NCI-H1417 (cell line): ENCODE measurements at places on chromosomes 3 and 15.

- no peak for DNase-seq
These were observed 66.5 kb downstream of the ADAMTSL3 start for GRCh38 chr15:83720468-83720867.

GRCh38 chr3:191342411-191342810 lies 12.1 kb upstream of the UTS2B start:
- DNase-seq: peak; percentile 46

- peak; percentile 56 for DNase-seq
These were observed 921.0 kb upstream of the ROBO1 start for GRCh38 chr3:80688814-80689213.

DNA sequence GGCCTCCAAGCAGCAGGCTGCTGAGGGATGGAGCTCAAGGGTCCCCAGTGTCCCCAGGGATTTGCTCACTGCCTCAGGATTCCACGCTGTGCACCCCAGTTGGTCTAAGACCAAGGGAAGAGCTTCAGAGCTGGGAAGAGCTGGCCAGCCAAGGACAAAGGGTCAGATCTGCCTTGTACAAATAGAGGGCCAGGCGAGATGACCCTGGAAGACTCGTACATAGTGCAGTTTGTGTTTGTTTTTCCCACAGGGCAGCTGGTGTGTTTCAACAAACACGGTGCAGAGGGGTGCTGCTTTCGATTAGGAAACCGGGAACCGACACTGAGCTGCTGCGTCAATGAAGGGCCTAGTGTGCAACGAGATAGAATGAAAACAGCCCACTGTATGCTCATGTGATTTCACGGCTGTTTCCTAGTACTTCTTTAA lies 56.1 kb upstream of the TRPM1 start:
- DNase-seq: no peak

- DNase-seq: no peak
These were observed 301.2 kb upstream of the PROK2 start for GRCh38 chr3:72086042-72086742.

- DNase-seq: no peak
These were observed 302.7 kb upstream of the CHRNA7 start for GRCh38 chr15:31727612-31728011.

- no peak for DNase-seq
These were observed 90.7 kb downstream of the MYLK start for GRCh38 chr3:123793425-123793824.

- DNase-seq: no peak
These were observed 44.6 kb downstream of the NME9 start for GRCh38 chr3:138284957-138285477.

DNA sequence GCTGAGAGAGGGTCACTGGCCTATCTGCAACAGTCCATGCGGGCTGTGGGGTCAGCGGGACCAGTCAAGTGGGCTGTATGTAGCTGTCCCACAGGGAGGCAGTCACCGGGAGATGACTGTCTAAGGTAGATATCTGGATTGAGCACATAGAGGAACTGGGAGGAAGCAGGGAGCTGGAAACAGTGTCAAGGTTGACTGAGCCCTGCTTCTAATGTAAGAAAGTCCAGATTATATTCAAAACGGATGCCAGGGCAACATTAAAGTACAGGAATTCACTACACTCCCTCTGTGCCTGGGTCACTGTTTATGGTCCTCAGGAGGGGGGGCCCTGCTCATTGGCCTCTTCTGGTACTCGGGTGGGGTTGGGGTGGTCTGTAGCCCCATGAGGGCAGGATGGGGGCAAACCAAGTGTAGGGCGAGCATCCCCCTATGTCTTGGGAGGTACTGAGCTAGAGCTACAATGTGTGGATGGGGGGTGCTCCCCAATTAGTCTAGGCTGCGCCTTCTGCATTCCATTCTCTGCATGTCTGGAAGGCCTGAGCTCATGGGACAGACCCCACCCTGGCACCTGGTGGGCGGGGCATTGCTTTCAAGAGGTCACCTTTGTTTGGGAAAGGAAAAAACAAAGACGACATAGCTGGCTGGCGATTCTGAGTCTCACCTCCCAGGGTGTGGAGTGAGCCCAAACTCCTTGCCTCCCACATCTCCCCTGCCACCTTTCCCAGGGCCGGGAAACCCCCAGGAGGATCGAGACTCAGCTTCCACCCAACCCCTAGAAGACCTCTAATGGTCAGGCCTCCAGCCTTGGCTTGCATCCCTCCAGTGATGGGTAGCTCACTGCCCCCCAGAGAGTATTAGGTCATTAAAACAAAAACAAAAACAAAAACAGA lies 45.1 kb upstream of the C15orf39 start:
- DNase-seq: no peak

GRCh38 chr3:190116551-190117067 lies 4.1 kb downstream of the P3H2 start:
- no peak for DNase-seq

DNA sequence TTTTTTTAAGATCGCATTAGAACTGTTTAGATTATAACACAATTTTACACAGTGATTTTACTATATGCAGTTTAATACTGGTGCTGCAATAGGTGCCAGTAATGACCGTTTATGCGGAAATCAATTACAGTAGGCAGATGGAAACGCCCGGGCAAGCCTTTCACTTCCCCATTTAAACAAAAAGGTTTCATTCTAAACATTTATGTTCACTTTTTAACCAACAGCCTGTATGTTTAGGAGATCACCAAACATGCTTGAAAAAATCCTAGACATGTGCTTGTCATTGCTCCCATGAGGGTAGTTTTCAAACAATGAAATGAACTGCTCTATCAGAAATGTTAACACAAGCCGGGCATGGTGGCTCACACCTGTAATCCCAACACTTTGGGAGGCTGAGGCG lies 2.7 kb downstream of the BNIP2 start:
- no peak for DNase-seq

GRCh38 chr3:182920515-182921084 lies 59.7 kb downstream of the DCUN1D1 start:
- no peak for DNase-seq

GRCh38 chr15:60745469-60746061 lies 266.6 kb upstream of the ICE2 start:
- DNase-seq: no peak

DNA sequence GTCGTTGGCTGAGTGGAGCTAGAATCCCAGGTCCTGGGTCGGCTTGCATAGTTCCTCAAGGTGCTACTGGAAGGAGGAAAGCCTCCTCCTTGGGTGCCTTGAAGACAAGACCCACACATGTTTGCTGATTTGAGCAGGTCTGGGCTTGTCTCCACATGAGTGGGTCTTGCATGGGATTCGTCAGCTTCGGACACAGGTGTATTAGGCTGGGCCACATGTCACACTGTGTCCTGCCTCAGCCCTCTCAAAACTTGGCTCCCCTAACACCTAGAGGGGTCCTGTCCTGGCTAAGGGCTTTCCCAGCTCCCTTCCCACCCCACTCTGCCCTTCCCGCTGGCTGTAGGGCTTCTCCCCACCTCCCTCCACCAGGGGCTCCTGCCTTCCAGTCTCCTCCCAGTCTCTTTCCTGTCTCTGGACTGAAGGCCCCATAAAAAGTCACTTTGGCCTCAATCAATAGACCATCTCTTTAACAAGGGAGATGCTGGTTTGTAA lies 73.0 kb upstream of the ADPGK start:
- DNase-seq: no peak

DNA sequence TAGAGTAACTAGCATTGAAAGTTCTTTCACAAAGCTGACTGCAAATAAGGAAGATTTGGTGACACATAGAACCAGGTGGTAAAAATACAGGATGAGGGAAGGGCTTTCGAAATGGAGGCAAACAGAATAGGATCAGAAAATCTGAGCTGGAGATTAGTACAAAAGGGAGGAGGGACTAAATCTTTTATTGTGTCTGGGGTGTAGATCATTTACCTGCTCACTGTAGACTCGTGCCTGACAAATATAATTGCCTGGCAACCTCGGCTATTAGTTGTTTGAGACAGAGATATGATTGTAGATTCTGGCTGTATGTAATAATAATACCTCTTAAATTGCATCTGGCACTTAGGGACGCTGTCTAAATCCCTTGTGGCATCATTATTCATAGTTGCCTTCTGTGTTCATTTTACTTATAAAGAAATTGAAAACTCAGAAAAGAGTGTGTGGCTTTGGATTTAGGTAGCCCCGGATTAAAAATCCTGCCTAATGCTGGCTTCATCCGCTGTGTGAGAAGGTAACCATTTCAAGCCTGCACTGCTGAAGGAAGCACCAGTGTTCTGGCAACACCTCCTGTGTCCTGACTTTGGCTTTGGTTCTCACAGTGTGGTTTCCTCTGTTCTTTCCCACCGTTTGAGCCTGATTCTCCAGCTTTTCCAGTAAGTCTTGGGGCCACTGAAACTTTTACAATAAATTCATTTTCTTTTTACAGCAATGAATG lies 25.0 kb upstream of the GPR160 start:
- no peak for DNase-seq
